Effector CD8-positive, alpha-beta T cell (primary cell): ENCODE measurements at places on chromosomes 6 and 20.

DNA sequence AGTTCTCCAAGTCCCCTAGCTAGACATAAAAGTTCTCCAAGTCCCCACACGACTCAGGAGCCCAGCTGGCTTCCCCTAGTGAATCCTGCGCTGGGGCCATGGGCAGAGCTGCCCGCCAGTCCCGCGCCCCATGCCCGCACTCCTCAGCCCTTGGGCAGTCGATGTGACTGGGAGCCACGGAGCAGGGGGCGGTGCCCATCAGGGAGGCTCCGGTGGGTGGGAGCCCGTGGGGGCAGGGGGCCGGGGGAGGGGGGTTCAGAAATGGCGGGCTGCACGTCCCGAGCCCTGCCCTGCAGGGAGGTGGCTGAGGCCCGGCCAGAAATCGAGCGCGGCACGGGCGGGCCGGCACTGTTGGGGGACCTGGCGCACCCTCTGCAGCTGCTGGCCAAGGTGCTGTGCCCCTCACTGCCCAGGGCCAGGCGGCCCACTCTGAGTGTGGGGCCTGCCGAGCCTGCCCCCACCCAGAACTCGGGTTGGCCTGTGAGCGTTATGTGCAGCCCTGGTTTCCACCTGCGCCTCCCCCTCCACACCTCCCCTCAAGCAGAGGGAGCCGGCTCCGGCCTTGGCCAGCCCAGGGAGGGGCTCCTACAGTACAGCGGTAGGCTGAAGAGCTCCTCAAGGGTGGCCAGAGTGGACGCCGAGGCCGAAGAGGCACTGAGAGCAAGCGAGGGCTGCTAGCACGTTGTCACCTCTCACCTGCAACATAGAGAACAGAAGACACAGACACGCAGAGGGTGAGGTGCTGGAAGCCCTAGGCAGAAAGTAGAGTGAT is 11.4 kb downstream of the GSTA5 start:
- DNase-seq: no peak

GRCh38 chr6:12748815-12749521 is 32.4 kb downstream of the PHACTR1 start:
- no peak for DNase-seq

DNA sequence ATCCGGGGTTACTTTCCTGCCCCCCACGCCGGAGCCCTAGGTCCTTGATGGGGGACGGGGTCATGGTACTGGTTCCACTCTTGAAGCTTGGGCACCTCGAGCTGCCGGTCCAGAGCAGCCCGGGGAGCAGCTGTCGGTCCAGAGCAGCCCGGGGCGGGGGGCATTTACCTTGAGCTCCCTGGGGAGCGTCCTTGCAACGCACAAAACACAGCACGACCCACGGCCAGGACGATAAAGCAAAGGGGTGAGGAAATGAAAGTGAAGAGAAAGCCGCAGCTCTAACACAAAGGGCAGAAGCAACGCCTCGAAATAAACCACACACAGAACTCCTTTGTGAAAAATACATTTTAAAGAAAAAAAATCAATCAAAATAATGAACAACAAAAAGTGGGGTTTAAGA is 39.1 kb downstream of the KCNQ2 start:
- DNase-seq: no peak

DNA sequence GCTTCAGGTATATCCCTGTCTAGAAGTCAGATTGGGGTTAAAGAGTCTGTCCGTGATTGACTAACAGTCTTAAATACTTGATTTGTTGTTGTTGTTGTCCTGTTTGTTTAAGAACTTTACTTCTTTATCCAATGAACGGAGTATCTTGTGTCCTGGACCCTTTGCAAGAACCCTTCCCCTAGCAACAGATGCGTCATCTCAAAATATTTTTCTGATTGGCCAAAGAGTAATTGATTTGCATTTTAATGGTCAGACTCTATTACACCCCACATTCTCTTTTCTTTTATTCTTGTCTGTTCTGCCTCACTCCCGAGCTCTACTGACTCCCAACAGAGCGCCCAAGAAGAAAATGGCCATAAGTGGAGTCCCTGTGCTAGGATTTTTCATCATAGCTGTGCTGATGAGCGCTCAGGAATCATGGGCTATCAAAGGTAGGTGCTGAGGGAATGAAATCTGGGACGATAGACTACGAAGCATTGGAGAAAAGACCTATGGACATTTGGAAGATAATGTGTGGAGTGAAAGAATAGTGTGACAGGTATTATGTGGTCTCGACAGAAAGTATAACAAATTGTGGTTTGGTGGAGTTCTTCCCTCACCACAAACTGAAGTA is at the start of gene HLA-DRA:
Gene HLA-DRA (plus strand): TSS at position 286 of the 613 bp plus-strand sequence. CDS start 64 bp downstream, at position 350.
- no peak for DNase-seq

GRCh38 chr6:8123236-8123635 is 20.9 kb upstream of the EEF1E1 start:
- DNase-seq: no peak

DNA sequence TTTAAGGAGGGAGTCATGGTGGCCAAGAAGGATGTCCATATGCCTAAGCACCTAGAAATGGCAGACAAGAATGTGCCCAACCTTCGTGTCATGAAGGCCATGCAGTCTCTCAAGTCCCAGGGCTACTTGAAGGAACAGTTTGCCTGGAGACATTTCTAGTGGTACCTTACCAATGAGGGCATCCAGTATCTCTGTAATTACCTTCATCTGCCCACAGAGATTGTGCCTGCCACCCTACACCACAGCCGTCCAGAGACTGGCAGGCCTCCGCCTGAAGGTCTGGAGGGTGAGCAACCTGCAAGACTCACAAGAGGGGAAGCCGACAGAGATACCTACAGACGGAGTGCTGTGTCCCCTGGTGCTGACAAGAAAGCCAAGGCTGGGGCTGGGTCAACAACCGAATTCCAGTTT is 115.0 kb downstream of the HFE start:
- no peak for DNase-seq

GRCh38 chr6:156957931-156958547 is 180.9 kb downstream of the ARID1B start:
- no peak for DNase-seq

- DNase-seq: no peak
Observed at GRCh38 chr6:106146852-106147351, 60.8 kb downstream of the PRDM1 start.

- DNase-seq: no peak
Observed at GRCh38 chr20:37305079-37305478, 15.6 kb downstream of the MANBAL start.

- no peak for DNase-seq
Observed at GRCh38 chr6:94272327-94272726, 853.0 kb upstream of the EPHA7 start.

GRCh38 chr6:5771759-5772390 is 234.8 kb downstream of the NRN1 start:
- no peak for DNase-seq

DNA sequence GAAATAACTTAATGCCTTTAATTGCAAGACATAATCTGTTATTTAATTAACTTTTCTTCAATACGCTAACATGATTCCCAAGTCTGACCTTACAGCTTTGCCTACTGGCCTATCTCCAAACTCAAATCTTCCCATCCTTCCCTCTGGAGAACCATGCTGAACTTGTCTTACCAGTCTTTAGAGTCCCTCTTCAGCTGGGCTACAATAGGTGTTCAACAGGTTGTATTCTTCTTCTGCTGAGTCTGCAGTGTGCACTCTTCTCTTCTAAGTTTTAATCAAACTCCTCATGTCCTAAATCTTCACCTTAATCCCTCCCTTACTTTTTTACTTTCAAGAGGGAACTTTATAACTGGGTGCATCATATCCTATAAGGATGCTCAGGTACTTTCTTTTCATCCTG is 75.5 kb upstream of the TINAG start:
- no peak for DNase-seq

- DNase-seq: no peak
Observed at GRCh38 chr6:90131614-90132423, 164.8 kb downstream of the BACH2 start.

GRCh38 chr20:23606652-23607049 is 934 bp upstream of the CST9 start:
- DNase-seq: peak; percentile 29

DNA sequence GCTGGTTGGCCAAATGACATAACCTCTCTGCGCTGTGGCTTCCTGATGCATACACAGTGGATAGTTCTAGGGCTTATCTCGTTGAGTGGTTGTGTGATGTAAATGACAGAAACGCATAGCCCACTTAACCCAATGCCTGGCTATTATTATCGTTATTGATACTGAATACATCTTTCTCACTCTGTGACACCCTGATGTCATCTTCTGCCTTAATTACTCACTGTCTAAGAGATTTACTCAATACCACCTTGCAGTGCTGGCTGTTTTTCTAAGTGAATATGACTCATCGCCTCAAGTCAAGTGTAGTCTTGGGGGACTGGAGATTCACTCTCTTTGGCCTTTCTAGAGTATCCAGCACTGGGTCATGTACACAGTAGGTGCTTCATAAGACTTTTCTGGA is 73.6 kb downstream of the NDUFAF5 start:
- no peak for DNase-seq

- DNase-seq: no peak
Observed at GRCh38 chr6:108002365-108003221, 44.6 kb upstream of the SEC63 start.

GRCh38 chr6:28867086-28867409 is 56.7 kb downstream of the TRIM27 start:
- DNase-seq: no peak

DNA sequence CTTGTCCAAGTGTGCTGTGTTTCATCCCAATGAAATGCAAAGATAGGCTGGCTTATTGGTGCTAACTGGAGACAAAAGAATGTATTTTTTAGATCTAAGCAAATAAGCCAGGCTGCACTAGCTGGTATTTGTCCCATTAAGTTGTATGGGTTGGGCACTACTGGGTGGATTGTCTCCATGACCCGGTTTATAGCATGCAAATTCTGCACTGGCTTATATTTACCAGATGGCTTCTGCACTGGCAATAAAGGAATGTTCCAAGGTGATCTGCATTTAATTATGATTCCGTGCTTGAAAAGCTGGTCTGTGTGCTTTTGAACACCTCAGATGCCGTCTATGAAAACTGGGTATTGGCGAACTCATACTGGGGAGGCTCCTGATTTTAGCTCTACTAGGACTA is 61.4 kb upstream of the MOCS1 start:
- no peak for DNase-seq

DNA sequence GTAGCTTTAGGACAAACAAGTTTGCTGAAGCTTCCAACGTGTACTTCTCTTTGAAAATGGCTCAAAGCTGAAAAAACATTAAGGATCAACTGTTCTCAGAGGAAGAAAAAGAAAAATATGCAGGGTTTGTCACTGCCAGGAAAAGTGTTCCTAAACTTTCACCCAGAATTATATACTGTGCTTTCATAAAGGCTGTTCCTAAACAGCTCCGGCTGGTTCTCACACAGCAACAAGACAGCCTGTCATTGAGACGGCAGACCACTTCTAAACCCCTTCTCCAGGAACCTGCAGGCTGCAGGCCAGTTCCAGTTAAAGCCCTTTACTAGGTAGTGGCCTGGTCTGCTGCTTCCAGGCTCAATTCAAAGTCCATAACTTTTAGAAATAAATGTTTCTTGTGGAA is 97.4 kb upstream of the SOX4 start:
- DNase-seq: no peak

- DNase-seq: no peak
Observed at GRCh38 chr20:63363981-63364561, 2.9 kb upstream of the CHRNA4 start.

DNA sequence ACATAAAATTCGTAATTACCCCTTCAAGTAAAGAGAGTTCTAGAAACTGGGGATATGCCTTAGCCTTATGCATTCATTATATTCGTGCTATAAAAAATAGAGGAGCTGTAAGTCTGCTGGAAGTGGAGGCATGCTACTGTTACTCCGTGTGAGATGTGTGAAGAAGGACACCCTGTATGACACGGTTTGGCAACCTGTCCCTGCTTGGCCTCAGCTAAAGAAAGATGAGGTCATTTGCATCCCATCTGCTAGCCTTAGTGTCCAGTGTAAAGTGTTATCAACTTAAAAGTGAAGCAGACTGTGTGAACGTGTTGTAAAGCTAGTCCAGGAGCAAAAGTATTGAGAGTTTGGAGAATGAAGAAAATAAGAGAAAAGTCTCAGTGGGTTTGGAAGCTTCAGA is 135.1 kb upstream of the RAB32 start:
- no peak for DNase-seq

DNA sequence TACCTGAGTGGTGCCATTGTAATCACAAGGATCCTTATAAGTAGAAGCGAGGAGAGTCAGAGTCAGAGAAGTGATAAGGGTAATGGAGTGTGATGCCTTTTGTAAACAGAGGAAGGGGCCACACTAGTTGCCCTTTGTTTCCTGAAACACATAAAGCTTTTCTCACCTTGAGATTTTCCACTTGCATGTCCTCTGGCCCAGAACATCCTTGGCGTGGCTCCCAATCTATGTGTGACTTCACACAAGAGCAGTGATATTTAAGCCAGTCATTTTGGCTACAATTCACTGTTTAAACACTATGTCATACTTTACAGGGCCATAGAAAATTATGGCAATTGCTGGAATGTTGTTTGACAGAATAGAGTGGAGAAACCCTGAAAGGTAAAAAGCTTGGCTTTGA is 121.2 kb upstream of the BTN3A2 start:
- no peak for DNase-seq

DNA sequence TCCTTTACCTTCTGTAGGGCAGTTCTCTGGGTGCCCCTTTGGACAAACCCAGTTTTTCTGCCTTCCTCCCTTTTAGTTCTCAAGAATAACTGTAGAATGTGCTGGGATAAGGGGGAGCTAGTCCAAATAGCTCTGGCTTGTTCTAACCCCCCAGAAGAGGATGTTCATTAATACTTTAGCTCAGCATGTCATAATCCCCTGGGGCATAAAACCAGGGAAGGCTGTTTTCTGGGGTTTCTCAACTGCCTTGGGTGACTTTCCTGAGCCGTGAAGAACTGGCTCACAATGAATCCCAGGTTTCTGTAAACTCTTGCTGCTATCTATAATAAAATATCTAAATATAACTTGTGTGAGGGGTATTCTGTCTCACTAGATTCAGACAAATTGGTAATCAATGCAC is 44.5 kb upstream of the RNF217 start:
- no peak for DNase-seq

DNA sequence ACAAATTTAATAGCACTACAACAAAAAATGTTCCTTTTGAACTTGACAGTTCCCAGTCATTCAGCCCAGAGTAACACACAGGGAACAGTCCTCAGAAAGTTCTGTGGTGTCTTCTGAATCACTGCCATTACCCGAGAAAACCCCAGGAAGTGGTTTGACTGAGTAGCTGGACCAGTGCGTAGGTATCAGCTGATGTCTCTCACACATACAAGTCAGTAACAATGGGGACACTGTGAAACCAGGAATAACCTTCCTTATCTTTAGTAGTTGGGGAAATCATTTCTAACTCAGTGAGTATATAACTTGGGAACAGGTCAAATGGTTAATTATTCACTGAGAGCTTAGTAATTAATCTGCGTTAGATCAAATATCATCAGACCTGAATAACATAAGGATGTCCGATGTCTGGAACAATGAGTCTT is 73.1 kb downstream of the HIVEP2 start:
- peak; percentile 10 for DNase-seq

- no peak for DNase-seq
Observed at GRCh38 chr6:156283091-156283490, 494.1 kb upstream of the ARID1B start.
